ENCODE measurements at places on chromosomes 2 and 18. TPM values are rescaled to one million over a fixed set of nuclear protein-coding genes. Genes with fewer than 3 reads are reported as not detected.

Gene NYAP2
- not detected for total RNA-seq

Gene EMILIN1
- total RNA-seq = 229 TPM

Gene SERPINB12
- total RNA-seq = not detected

Gene PDCL3
- 11.1 TPM for total RNA-seq

Gene GALNT3
- not detected for total RNA-seq

Gene HOXD1
- total RNA-seq = 0.13 TPM

Gene ALPG
- not detected for total RNA-seq

Gene LOXHD1
- total RNA-seq = not detected

DNA sequence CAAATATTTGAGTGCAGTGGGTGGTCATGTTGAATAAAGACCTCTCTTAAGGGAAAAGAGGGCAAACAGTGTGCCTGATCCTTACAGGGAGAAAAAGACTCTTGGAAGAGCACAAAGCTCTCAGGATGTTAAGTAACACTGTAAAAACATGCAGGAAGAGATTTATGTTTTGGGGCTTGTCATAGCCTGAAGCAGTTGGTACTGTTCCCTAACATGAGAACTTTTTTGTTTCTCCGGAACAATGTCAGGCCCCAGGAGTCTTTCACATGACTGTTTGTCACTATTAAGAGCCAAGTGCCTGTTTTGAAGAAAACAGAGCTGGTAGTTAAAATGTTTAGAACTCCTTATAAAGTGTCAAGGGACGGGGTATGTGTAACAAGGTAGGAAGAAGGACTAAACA is 83.7 kb upstream of the B3GNT2 start:
- DNase-seq = peak; percentile 35

DNA sequence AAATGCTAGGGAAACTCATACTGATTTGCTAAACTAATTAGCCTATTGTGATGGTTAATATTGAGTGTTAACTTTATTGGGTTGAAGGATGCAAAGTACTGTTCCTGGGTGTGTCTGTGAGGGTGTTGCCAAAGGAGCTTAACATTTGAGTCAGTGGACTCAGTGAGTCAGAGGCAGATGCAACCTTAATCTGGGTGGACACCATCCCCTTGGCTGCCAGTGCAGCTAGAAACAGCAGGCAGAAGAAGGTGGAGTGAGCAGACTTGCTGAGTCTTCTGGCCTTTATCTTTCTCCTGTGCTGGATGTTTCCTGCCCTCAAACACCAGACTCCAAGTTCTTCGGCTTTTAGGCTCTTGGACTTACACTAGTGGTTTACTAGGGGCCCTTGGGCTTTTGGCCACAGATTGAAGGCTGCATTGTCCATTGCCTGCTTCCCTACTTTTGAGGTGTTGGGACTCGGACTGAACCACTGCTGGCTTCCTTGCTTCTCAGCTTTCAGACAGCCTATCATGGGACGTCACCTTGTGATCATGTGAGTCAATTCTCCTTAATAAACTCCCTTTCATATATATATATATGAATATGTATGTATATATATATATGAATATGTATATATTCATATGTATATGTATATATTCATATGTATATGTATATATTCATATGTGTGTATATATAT is 69.7 kb downstream of the RPRM start:
- no peak for DNase-seq

- DNase-seq = no peak
These were observed 27.6 kb downstream of the MBP start for GRCh38 chr18:77105028-77105427.

DNA sequence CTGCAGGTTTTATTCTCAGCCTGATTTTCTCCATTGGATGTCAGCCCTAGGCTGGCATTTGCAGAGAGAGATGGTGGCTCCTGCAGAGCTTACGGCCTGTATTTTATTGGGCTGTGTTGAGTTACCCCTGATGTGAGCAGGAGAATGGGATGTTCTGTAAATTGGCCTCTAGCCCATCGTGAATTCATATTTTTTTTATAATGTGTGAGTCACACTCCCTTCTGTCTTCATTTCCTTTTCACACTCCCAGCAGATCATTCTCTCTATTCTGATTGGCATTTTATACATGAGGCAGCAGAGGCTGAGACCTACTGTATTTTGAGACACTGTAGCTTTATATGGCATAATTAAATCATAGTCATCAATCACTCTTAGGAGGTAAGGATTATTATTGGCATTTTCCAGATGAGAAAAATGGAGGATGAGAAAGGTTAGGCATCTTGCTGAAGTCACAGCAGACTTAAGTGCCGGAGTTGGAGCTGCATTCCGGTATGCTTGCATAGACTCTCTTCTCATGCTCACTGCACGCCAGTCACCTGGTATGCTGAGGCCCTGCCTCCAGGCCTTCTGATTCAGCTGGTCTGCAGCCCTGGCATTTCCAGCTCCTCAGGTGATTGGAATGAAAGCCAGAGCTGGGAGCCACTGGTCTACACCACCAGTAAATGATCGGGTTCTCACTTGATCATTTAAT is 142.4 kb downstream of the NEDD4L start:
- peak; percentile 72 for DNase-seq

DNA sequence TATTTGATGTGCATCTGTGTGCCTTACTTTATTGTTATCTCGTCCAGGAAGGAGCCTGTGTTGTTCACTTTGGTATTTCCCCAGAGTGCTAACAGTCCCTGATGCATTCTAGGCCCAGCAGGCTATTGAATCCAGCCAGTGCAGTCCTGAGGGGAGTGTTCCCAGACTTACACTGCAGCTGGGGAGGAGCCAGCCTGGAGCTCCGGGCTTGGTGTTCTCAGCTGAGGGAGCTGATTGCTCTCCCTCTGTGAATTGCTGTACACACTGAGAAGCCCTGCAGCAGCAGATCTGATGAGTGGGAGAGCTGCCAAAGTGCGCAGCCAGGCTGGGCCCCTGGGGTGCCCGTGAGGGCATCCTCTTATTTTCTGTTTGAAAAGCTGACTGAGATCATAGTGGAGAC is 159.2 kb downstream of the GALNT3 start:
- peak; percentile 3 for DNase-seq

DNA sequence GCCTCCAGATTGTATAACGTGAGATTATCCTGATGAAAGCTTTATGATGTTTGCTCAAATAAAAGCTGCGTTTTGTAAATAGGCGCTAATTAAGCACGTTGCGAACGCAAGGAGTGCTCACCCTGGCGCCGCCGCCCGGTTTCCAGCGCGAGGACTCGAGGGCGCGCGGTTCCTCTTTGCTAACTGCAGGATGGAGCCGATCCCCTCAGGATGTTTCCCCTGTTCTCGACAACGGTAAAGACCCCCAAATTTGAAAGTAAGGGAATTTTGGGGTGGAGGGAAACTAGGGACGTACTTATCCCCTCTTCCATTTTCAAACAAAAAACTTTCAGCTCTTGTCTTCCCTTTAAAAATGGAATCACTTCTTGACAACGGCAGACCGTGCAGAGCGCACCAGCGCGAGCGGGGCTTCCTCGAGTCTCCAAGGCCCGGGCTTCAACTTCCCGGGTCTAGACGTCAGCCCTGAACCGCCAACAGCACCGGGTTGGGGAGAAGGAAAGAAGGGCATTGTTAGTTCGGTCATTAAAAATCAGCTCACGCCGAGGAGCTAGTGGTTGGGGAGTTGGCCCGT is 1.1 kb upstream of the GBX2 start:
- no peak for DNase-seq

- DNase-seq = peak; percentile 66
These were observed 553.7 kb downstream of the SLC4A3 start for GRCh38 chr2:220181165-220181564.

GRCh38 chr2:45470531-45470930 is 140.5 kb downstream of the SRBD1 start:
- DNase-seq = no peak

DNA sequence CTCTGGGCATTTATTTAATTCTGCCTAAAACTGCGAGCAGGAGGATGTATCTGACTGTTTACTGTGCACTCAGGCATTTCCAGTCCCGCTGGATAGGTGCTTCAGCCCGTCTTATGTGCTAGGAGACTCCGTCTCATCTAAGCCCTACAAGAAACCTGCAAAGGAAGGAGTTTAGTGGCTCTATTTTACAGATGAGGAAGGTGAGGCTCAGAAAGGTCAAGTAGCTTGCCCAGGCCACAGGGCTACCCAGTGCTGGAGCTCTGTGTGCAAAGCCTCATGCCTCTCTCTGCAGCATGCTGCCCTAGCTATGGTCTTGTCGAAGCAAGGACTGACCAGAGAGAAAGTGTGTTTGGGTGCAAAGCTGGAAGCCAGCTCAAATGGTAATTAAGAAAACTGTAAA is 73.6 kb upstream of the AFF3 start:
- no peak for DNase-seq

GRCh38 chr2:173137610-173138009 is 62.0 kb downstream of the MAP3K20 start:
- DNase-seq = no peak

DNA sequence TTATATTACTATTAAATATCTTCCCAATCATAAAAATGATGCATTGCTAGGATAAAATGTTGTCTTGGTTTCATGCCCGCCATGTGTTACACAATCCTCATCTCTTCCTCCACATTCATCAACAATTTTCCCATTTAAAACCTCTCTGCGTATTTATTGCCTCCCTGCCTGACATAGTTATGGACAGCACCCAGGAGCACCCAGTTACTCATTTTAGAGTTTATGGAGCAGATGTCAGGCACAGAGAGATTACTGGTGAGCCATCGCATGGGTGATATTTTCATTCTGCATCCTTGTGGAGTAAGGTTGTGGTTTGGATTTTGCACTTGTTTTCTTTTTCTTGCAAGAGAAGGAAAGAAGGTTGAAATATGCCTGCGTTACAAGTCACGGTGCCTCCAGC is 116.7 kb upstream of the NPAS2 start:
- DNase-seq = peak; percentile 24

- peak; percentile 82 for DNase-seq
These were observed 189.9 kb upstream of the TANK start for GRCh38 chr2:160970052-160970965.

DNA sequence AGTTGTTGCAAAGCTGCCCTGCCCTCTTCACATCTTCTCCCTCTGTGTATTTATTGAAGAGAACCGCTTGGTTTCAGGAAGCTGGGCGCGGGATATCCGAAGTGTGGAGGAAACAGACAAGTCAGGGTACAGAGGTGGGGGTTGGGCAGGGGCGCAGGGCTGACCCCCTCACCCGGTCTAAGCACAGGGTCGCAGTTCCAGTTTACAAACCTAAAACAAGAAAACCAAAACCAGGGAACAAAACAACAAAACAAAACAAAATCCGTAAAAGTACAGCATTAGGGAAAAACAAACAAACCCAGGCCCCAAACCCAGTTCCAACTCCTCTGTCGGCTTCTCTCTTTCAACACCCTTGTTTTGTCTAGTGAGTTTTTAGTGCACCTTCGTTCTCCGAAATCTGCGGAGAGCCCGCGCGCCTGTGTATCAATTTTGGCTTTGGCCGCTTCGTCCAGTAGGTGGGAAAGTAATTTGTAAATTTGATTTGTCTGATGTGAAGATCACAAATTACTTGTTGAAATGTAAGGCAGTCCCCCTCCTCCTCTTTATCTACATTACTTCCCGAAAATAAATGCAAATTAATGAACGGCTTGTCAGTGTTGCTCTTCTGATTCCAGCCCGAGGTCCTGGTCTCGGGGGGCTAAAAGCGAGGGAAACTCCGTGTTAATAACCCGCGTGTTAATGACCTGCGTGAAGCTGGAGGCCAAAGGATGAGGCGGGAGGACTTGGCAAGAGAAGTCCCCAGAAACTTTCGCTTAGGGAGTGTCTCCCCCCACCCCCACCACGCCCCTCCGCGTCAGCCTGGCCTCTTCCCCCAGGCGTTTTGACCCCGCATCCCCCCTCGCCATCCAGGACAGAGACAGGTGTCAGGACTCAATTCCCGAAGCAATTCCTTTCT is 6.9 kb downstream of the OTX1 start:
- no peak for DNase-seq

All from GM23248 (cell line).